Effector CD4-positive, alpha-beta T cell (primary cell): ENCODE measurements at places on chromosomes 13 and 19.

DNA sequence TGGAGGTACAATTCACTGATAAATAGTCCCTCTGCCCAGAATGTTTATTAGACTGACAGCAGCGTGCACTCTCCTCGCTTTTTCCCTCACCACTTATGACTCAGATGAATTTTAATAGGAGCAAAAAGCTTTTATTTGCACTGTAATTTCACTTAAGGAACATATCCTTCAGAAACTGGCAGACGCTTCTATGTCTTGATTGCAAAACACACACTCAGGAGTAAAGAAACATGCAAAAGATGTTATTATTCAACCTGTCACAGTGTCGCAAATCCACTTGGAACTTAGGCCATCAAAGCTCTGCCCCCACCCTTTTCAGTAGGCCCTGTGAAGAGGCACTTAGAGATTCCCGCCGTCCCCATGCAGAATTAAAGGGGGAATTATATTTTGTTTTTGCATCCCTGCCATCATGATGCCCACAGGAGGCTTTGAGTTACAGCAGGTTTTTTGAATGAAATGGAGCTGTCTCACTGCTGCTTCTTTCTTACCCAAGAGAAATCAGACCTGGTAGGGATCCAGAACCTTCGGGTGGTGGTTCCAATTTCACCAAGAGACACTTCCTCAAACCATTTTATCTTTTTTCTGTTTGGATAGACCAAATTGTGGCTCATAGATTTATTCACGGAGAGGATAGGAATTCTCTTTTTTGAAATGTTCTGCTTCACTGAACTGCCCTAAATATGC lies 74.5 kb downstream of the GGACT start:
- DNase-seq = no peak

- DNase-seq = no peak
Measured at GRCh38 chr19:56133858-56134653, 7.0 kb upstream of the ZNF444 start.

- no peak for DNase-seq
Measured at GRCh38 chr19:9735986-9736385, 32.6 kb downstream of the ZNF846 start.

GRCh38 chr13:51000061-51000460 lies 90.5 kb downstream of the RNASEH2B start:
- no peak for DNase-seq
